HEK293T (cell line): ENCODE measurements at places on chromosomes 7 and 10.

- DNase-seq, result no peak
Measured at GRCh38 chr10:47136866-47137265, 163.1 kb upstream of the GDF10 start.

DNA sequence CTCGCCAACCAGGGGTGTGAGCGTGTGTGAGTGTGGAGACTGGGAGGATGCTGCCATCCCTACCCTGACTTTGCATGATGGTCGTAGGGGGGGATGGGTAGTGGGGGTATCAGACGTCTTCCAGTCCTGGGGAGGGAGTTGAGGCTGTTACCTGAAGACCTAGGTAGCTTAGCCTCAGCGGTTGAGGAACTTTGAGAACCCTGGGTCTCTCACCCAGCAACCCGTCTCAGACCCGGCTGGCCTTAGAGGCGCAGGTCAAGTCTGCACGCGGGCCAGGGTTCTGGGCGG is 2.7 kb downstream of the SLC4A2 start:
- no peak for DNase-seq

GRCh38 chr10:95026461-95026860 is 42.8 kb downstream of the CYP2C8 start:
- no peak for DNase-seq

- DNase-seq, result no peak
Measured at GRCh38 chr7:92634205-92634604, 44.0 kb upstream of the FAM133B start.

DNA sequence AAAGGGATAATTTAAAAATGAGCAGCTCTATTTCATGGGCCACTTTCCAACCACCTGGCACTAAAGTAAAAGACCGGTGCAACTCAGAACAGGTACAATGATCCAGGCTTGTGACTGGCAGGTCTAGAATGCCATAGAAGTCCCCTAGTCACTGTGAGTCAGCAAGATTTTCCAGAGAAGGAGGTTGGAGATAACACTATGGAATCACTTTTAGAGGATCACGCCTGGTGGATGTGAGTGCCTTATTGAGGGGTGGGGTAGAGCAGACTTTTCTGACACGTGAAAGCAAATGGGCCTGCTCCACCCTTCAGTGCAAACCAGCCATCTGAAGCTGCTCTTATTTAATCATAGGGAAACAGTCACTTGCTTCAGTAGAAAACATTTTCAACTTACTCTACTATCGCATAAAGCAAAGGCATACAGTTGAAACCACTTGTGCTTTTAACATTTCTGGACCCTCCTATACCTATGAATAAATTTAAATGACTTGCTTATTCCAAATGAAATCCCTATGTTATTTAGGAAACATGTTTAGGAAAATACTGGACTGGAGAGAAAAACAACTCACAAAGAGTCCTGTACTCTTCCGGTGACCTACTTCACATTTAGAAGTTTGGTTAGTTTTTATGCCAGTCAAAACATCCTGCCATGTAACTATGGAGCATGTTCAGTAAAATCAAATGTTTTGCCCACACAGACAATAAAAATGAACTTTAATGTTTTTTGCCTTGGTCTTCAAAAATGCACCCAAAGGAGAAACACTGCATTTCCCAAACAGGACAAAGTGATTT is 21.5 kb upstream of the AKR1C1 start:
- no peak for DNase-seq

GRCh38 chr10:11250304-11250703 is 232.6 kb downstream of the CELF2 start:
- DNase-seq, result no peak

DNA sequence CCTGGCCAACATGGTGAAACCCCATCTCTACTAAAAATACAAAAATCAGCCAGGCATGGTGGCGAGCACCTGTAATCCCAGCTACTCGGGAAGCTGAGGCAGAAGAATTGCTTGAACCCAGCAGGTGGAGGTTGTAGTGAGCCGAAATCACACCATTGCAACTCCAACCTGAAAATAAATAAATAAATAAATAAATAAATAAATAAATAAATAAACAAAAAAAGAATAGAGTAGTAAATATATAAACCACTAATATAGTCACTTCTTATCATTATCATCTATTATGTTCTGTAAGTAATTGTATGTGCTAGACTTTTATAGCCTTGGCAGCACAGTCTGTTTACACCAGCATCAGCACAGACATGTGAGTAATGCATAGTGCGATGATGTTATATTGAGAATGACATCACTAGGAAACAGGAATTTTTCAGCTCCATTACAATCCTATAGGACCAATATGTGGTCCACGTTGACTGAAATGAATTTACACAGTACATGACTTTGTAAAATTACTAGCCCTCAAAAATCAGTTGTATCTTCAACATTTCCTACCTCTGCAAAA is 385.4 kb upstream of the ANKRD30A start:
- no peak for DNase-seq

DNA sequence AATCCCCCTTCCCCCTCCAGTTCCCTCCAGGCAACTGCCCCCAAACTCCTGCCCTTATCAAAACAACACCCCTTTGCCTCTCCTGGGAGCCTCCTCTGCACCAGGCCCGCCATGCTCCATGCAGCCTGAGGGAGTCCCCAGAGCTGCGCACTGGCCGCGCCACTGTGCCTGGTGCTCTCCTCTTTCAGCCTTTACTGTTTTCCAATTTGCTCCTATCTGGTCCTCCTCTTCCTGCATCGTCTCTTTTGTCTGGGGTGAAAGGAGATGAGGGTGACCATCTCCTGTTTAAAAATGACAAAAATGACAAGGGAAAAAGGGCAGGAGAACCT is 165.8 kb upstream of the ADCY1 start:
- DNase-seq, result no peak

DNA sequence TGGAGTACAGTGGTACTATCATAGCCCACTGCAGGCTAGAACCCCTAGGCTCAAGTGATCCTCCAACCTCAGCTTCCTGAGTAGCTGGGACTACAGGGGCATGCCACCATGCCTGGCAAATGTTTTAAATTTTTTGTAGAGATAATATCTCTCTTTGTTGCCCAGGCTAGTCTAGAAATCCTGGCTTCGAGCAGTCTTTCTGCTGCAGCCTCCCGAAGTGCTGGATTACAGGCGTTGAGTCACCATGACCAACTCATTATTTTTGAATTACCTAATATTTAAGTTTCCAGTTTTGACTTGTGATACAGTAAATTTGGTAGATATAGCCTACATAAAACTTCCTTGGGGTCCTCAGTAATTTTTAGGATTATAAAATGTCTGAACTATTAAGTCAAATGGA is 74.1 kb downstream of the RUNDC3B start:
- DNase-seq, result no peak

GRCh38 chr7:40658729-40659128 is 523.9 kb downstream of the SUGCT start:
- no peak for DNase-seq

GRCh38 chr7:5396999-5397663 is 26.5 kb downstream of the TNRC18 start:
- no peak for DNase-seq

DNA sequence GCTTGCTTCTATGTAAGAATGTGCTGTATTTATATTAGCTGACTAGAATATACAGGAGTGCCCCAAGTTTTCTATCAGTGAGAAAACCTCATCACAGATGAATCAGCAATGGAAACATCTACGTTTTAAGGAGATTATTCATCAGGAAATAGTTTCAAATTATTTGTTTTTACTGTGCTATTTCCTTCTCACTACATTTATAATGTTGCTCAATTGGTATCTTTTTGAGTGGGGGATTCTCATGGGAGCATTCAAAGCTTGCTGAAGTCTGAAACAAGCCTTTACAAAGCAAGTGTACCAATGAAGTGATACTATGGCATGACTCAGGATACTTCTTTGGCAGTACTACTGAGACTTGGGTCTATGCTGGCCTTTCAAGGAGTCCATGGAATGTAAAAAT is 191.1 kb upstream of the SLC26A5 start:
- no peak for DNase-seq

- no peak for DNase-seq
Measured at GRCh38 chr10:63099734-63100133, 33.4 kb upstream of the NRBF2 start.

- no peak for DNase-seq
Measured at GRCh38 chr7:132783824-132784223, 207.6 kb upstream of the PLXNA4 start.
